ENCODE measurements at places on chromosomes 16 and 17.
A peak's percentile ranks its signal among the peaks of the same experiment; 100 is the strongest.

GRCh38 chr16:58848662-58849002 lies 114.5 kb upstream of the GOT2 start:
- no peak for DNase-seq

- no peak for DNase-seq
These were observed 257.7 kb upstream of the PMFBP1 start for GRCh38 chr16:72429671-72430081.

DNA sequence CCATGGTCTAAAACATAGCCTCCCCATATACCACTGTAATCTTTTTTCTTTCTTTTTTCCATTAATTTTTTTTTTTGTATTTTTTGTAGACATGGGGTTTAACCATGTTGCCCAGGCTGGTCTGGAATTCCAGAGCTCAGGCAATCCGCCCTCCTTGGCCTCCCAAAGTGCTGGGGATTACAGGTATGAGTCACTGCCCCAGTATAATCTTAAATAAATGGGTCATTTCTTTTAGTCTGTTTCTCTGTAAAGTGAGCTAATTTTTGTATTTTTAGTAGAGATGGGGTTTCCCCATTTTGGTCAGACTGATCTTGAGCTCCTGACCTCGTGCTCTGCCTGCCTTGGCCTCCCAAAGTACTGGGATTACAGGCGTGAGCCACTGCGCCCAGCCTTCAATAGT lies 5.7 kb upstream of the NME1 start:
- no peak for DNase-seq

DNA sequence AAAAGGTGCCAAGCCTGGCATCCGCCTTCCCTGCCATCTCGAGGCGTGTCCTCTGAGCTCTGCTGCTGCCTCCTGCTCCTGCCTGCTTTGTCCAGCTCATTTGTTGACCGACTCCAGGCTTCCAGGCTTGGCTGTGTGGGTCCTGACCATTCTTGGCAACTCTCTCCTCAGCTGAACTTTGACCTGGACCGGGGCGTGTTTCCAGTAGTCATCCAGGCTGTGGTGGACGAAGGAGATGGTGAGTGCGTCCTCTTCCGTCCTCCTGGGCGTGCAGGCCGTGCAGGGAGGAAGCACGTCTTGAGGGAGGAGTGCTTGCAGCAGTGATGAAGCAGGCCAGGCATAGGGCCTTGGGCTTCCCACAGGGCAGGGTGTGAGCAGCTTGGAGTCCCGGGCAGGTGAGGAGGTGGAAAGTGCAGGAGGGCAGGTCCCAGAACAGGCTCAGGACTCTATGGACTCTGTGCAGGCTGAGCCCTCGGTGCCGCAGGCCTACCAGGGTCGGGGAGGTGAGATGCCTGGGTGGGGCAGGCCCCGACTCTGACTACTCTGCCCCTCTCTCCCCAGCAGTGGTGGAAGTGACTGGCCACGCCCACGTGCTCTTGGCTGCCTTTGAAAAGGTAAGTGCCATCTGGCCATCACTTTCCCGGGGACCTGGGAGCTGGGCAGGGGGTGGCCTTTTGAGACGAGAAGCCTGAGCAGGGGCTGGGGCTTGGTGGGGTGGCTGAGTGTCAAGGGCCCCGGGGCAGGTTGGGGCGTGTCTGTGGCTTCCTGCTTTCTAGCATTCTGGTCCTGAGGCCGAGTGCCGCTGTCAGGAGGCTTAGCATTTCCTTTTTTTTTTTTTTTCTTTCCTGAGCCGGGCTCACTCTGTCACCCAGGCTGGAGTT lies 28.6 kb upstream of the NUDT16L1 start:
- DNase-seq = no peak

GRCh38 chr17:37368577-37368976 lies 7.2 kb upstream of the C17orf78 start:
- DNase-seq = no peak

GRCh38 chr16:77767211-77767610 lies 21.2 kb upstream of the VAT1L start:
- DNase-seq = no peak

GRCh38 chr16:8138666-8139065 lies 451.6 kb downstream of the TMEM114 start:
- DNase-seq = no peak

DNA sequence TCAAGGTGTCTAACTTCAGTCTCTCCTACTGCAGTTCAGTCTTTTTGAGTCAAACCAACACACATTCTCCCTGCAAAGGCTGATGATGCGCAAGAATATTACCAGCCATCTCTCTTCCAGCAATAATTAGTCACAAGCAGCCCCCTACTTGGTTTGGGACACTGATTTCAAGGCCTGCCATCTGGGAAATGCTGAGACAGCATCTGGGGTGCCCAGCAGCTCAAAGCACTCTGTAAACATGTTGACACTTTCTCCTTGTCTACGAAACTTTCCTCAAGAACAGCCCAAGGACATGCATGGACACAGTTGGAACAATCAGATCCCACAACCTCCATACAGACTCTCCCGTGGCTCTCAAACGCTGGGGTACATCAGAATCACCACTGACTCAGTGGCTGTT lies 149.2 kb upstream of the RPL38 start:
- DNase-seq = no peak

- no peak for DNase-seq
These were observed 31.0 kb downstream of the MBTPS1 start for GRCh38 chr16:84085773-84086172.

- no peak for DNase-seq
These were observed 17.8 kb downstream of the SCPEP1 start for GRCh38 chr17:56995766-56996165.

- no peak for DNase-seq
These were observed 75.8 kb upstream of the TRAP1 start for GRCh38 chr16:3793161-3793576.

GRCh38 chr17:2880050-2880449 lies 83.8 kb downstream of the RAP1GAP2 start:
- no peak for DNase-seq

- DNase-seq = no peak
These were observed 20.5 kb downstream of the TMEM100 start for GRCh38 chr17:55702150-55702549.

DNA sequence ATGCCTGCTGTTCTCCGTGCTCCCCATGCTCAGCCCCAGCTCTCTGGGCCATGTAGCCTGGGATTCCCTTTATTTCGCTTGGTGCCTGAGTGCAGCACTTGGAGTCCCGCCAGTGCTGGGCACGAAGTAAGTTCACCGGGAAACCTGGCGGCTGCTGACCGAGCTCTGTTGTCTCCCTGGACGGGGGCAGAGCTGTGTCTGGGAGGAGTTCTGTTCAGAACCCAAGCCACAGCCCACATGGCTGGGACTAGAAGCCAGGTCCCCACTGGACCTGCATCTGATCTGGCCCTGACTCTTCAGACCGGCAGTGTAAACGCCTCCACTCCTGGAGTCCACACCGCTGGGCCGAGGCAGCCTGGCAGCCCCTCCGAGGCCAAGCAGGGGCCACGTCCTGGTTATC lies 37.5 kb upstream of the CIBAR2 start:
- no peak for DNase-seq

DNA sequence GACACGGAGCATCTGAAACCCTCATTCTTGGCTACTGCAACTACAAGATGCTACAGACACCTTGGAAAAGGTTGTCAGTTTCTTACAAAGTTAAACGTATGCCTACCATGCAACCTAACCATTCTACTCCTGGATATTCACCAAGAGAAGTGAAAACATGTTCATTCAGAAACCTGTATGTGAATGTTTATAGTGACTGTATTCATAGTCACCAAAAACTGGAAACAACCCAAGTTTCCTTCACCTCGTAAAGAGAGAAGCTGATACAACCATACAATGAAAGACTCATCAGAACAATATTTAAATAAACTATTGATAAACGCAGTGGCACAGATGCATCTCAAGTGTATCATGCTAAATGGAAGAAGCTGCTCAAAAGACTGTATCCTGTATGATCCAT lies 55.4 kb upstream of the CHMP6 start:
- DNase-seq = no peak

DNA sequence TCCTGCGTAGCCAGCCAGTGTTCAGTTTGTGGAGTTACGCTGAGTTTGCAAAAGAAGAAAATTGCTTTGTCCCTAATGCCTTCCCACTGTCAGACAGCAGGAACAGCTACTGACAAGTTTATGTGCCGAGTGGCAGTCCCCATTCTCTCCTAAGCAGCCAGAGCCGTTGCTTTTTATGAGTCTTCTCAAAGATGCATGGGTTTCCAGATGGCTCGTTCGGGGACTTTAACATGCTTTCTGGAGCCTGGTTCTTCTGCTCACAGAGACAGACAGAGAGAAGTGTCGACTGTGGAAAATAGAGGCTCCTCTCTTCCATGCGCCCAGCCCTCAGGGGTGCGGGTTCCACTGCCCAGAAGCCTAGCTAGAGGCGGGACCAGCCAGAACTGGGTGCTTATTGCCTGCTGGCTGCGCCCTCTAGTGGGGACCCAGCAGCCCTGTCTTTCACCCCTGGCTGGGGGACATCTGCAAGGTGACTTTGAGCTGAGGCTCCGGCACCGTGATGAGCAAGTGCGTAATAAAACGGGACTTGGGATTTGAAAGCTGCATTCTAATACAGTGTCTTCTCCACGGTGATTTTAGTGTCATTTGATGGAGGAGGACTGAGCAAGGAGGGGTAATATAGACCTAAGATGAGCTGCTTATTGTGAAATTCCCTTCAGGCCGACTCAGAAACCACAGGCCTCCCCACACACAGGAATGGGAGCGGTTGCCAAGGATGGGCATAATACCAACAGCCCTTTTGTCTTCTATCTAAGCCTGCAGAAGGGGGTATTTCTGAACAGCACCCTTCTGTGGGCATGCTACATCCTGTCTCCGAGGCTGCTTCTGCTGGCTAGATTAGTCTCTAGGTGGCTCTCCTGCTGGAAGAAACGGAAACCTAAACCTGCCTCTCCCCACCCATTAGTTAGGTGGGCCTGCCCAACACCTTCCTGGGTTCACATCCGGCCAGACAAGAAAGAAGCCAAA lies 73.1 kb downstream of the CCDC182 start:
- DNase-seq = peak; percentile 48

- DNase-seq = peak; percentile 53
These were observed 14.0 kb upstream of the STAC2 start for GRCh38 chr17:39239640-39240314.

- no peak for DNase-seq
These were observed 49.0 kb upstream of the METRNL start for GRCh38 chr17:83030432-83030831.

DNA sequence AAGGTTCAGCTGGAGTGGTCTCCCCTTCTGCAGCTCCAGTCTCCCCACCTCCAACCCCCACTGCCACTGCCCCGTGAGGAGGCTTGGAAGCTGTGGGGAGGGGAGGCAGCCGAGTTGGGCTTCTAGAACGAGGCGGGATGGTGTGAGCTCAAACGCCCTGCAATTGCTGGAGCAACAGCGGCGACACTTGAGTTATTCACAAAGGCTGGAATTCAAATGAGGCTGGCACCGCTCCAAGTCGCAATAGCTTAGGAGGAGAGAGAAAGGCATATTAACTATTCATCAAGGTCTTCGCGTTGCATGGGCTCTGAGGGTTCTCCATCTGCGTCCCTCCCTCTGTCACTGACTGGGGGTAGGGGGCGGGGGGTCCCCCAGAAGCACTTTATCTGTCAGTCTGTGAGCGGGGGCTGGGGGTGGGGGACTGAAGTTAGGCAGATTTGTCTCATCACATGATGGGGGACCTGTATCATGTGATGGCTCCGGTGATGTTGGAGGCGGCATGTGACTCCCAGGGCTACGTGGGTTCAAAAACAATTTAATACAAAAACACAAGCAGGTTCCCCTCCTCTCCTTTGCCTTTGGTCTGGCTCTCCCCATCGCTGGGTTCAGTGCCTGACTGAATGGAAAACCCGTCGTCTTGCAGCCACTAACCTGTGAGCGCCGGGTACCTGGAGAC lies 70.5 kb downstream of the RBBP6 start:
- DNase-seq = no peak

DNA sequence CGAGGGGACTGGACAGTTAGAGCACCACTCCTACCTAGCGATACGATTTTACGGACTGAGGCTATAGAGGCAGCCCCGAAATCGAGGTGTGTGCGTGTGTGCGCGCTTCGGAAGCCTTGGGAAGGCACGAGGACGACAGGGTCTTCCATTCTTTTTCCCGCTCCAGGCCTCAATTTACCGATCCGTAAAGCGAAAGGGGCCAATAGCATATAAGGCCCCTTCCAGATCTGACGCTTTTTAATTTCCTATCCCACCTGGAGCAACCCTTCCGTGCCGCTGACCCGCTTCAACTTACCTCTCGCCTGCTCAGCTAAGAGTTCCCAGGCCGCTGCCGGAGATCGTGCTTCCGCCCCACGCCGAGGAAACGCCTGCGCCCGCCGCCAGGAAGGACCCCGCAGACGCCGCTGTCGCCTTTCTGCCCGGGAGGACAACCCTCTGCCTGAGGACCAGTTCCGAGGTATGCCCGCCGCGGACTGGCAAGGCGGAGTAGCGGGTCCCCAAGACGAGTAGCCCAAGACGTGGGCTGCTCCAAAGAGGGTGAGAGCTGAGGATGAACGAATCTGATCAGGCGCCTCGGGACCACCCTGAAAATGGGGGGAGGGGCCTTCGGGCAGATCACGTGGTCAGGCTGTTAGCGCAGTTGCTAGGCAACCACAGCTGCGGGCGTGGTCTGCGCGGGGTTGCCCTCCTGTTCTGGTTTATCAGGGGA lies at the start of gene EFTUD2:
TSS of gene EFTUD2 (minus strand) at position 372 of the 709 bp plus-strand sequence. CDS start 4,924 bp downstream, outside the sequence.
- DNase-seq = peak; percentile 85

DNA sequence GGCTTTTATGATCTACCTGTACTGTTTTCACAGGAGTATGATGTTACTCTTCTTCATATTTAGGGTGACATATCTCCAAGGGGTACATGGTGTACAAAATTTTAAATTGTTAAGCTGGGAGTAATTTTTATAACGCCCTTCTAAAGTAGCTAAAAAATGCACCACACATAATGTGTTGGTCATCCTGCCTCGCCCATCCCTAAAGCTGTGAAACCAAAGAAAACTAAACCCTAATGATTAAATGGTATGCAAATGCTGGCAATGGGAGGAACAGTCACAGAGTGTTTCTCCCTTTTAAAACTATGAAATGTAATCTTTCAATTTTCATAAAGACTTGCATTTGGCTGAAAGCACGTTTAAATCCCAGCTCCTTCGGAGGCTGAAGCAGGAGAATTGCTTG lies 2.0 kb upstream of the KRT24 start:
- DNase-seq = no peak

DNA sequence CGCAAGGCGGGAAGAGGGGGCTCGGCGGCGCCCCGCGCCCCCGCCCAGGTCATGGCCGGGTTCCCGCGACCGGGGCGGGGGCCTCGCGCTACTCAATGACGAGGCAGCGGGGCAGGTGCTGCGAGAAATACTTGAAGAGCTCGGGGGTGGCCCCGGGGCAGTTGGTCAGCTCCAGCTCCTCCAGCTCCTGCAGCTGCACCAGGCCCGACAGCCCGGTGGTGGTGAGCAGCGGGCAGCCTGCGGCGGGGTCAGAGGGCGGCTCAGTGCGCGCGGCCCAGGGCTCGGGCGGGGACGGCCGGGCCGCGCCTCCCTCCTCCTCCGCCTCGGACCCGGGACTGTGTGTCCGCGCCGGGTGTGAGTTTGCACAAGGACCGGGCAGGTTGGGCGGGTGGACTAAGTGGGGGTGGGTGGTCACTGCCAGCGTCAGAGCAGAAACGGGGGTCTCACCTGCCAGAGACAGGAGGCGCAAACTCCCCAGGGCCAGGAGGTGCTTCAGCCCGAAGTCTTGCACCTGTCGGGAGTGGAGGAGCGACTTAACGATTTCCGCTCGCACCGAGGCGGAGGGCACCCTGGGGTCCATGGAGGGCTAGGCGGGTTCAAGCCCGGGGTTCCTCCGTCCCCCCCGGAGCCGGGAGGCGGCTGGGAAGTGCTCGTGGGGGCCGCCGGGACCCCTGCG lies 4.1 kb upstream of the WDR24 start:
- no peak for DNase-seq

- no peak for DNase-seq
These were observed 863.7 kb upstream of the SOX9 start for GRCh38 chr17:71257096-71257495.

GRCh38 chr17:10332515-10332914 lies 40.3 kb downstream of the MYH13 start:
- DNase-seq = no peak

- no peak for DNase-seq
These were observed 140.2 kb upstream of the CDC42EP4 start for GRCh38 chr17:73452009-73452408.
